Activated naive CD8-positive, alpha-beta T cell treated with anti-CD3 and anti-CD28 coated beads for 36 hours (primary cell): ENCODE measurements at places on chromosomes 2 and 18. TPM values are rescaled to one million over a fixed set of nuclear protein-coding genes. Genes with fewer than 3 reads are reported as not detected.

Gene ABCB11
- not detected for total RNA-seq

Gene CROCC2
- not detected for total RNA-seq

Gene SDC1
- total RNA-seq = not detected

Gene IFIH1
- 36.8 TPM for total RNA-seq

Gene SLC9A4
- not detected for total RNA-seq

Gene CFAP210
- total RNA-seq = not detected

Gene PRKAG3
- total RNA-seq = not detected

Gene RTP5
- total RNA-seq = not detected

DNA sequence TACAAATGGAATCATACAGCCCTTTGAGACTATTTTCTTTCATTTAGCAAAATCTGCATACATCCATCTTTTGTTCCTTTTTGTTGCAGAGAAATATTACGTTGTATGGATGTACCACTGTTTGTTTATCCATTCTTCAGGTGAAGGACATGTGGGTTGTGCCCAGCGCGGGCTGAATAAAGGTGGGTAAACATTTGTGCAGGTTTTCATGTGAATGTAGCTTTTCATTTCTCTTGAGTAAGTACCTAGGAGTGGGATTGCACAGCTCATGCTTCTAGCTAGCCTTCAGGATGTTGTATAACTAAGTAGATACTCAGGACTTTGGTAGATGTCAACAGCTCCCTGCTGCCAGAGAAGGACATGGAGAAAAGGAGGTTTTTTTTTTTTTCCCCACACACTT, 50.6 kb upstream of the SPRED2 start:
- no peaks in the 10 kb centered on the region for H3K27me3 ChIP-seq
- H3K4me3 ChIP-seq = no peak overlapping the region
- no peak overlapping the region for H3K27ac ChIP-seq
- no peaks in the 10 kb centered on the region for H3K36me3 ChIP-seq
- DNase-seq = no peak

GRCh38 chr2:113878743-113879142, 11.1 kb upstream of the ACTR3 start:
- peaks cover 34% of the 10 kb centered on the region for H3K4me1 ChIP-seq
- H3K27me3 ChIP-seq = no peaks in the 10 kb centered on the region
- no peak for DNase-seq
- no peak overlapping the region for H3K27ac ChIP-seq
- no peak overlapping the region for H3K4me3 ChIP-seq

- peaks cover 14% of the 10 kb centered on the region for H3K4me1 ChIP-seq
- no peaks in the 10 kb centered on the region for H3K27me3 ChIP-seq
- H3K36me3 ChIP-seq = no peaks in the 10 kb centered on the region
- peak; percentile 2 for DNase-seq
- peak overlapping the region; percentile 1 for H3K4me3 ChIP-seq
- peak overlapping the region; percentile 75 for H3K27ac ChIP-seq
Observed at GRCh38 chr2:206859330-206859739, 80.0 kb upstream of the CPO start.

GRCh38 chr2:187502467-187502866, 51.8 kb downstream of the TFPI start:
- H3K36me3 ChIP-seq = no peaks in the 10 kb centered on the region
- H3K4me3 ChIP-seq = no peak overlapping the region
- H3K4me1 ChIP-seq = peaks cover 4% of the 10 kb centered on the region

- no peak for DNase-seq
- peak overlapping the region; percentile 99 for H3K27ac ChIP-seq
- H3K27me3 ChIP-seq = no peaks in the 10 kb centered on the region
- peak overlapping the region; percentile 79 for H3K4me3 ChIP-seq
- peaks cover 63% of the 10 kb centered on the region for H3K36me3 ChIP-seq
Observed at GRCh38 chr2:206160125-206160806, 571 bp downstream of the EEF1B2 start.

DNA sequence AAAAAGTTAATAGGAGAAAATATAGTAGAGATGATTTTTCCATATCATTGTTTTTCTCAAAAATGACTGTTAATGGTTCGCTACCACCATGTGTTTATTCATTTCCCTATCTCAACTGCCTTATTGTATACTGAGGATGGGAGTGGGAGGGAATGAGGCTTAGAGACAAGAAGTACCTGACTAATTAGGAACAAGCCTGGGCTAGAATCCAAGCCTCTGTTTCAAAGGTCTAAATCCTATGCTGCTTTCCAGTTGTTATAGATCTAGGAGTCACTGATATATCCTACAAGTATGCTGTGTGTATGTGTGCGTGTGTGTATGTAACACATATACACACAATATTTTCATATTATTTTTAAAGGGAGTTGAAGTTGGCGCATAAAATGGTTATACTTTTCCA, 465.9 kb downstream of the EPHA4 start:
- no peak for DNase-seq
- peaks cover 12% of the 10 kb centered on the region for H3K27me3 ChIP-seq
- no peaks in the 10 kb centered on the region for H3K36me3 ChIP-seq
- no peak overlapping the region for H3K27ac ChIP-seq

DNA sequence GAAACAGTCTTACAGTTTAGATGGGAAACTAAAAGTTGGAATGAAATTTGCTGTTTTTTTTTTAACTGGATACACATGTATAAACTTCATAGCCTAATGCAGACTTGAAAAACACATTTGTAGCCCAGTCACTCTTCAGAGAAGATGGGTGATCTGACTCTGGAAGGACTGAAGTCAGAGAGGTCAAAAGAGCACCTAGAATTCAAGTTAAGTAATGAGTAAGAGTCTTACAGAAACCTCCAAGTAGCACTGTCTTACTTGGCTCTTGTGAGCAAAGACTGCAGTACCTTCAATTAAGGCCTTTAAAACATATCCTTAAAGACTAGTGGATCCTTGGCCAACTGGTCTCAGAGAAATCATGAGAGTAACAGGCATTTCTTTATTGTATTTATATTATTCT, 41.9 kb downstream of the TRAPPC8 start:
- H3K4me3 ChIP-seq = no peak overlapping the region
- H3K4me1 ChIP-seq = no peaks in the 10 kb centered on the region
- H3K27ac ChIP-seq = no peak overlapping the region
- no peaks in the 10 kb centered on the region for H3K27me3 ChIP-seq
- H3K36me3 ChIP-seq = peaks cover 7% of the 10 kb centered on the region

DNA sequence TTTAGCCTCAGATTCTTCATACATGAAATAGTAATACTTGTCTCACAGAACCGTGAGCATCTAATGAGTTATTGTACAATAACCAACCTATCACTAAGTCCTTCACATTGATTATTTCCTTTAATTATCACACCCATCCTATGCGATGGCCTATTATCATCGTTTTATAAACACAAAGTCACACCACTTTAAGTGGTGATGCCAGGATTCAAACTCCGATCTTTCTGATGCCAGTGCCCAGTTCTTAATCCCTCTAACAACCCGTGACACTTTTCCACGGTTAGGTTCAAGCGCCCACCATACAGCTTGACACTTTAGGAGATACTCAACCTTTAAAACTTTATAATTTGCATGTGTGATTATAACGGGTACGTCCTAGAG, 523 bp upstream of the ALMS1 start:
- peaks cover 25% of the 10 kb centered on the region for H3K4me1 ChIP-seq
- H3K27ac ChIP-seq = peak overlapping the region; percentile 85
- H3K27me3 ChIP-seq = peaks cover 3% of the 10 kb centered on the region
- H3K4me3 ChIP-seq = peak overlapping the region; percentile 82

GRCh38 chr2:183078163-183078463, 434 bp upstream of the DUSP19 start:
- no peak overlapping the region for H3K27ac ChIP-seq
- DNase-seq = no peak
- peak overlapping the region; percentile 90 for H3K4me3 ChIP-seq
- H3K27me3 ChIP-seq = peaks cover 15% of the 10 kb centered on the region
- peaks cover 11% of the 10 kb centered on the region for H3K4me1 ChIP-seq

DNA sequence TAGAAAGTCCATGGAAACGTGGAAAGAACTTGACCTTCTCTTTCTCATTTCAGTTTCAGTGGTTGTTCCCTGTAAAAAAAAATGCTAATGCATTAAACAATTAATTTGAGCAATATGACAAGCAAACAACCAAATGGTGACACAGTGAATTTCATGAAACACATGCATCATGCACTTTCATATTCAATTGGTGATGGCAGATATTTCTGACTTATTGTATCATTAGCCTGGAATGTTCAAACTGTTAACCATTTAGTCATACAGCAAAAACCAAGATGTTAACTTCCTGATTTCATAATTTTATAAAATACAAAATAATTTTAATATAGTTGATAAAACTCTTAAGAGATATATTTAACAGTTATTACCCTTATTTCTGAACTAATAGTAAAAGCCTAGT, 85.5 kb downstream of the SCN1A start:
- no peaks in the 10 kb centered on the region for H3K4me1 ChIP-seq
- no peak overlapping the region for H3K4me3 ChIP-seq
- DNase-seq = no peak
- H3K27me3 ChIP-seq = peaks cover 3% of the 10 kb centered on the region
- H3K36me3 ChIP-seq = no peaks in the 10 kb centered on the region
- H3K27ac ChIP-seq = no peak overlapping the region

DNA sequence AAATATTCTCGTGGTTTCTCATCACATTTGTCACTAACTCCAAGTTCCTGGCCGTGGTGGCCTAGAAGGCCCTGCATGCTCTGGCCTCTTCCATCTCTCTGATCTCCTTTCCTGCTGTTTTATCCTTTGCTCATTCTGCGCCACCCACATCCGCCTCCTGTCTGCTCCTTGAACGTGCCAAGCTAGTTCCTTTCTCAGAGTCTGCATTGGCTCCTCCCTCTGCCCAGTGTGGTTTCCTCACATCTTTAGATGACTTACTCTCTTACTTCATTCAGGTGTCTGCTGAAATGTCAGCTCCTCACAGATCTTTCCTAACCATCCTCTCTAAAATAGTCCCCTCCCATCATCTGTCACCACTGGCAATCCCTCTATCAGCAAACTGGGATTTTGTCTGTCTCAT, 158.6 kb upstream of the RBMS1 start:
- H3K27me3 ChIP-seq = peaks cover 5% of the 10 kb centered on the region
- H3K36me3 ChIP-seq = no peaks in the 10 kb centered on the region
- peak overlapping the region; percentile 60 for H3K27ac ChIP-seq
- peaks cover 21% of the 10 kb centered on the region for H3K4me1 ChIP-seq
- peak overlapping the region; percentile 15 for H3K4me3 ChIP-seq

DNA sequence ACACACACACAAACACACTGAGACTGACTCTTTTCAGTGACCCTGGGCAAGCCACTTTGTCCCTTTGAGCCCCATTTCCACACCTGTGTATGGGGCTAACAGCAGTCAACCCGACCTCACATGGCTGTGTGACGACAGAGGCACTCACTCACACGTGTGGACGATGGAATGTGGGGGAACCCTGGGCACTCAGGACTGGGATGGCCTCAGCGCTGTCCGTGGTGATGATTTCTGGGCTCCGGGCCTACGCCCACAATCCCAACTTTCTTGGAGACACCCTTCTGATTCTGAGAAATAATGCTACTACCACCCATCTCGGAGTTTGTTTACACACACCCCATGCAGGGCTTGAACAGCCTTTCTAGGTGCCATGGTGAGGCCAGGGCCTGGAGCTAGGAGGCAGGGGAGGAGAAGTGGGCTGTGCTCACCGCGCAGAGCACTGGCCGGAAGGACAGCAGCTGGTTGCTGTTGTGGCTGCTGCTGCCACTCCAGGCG, 1.5 kb downstream of the CRYBA2 start:
- peaks cover 2% of the 10 kb centered on the region for H3K4me1 ChIP-seq
- H3K27me3 ChIP-seq = peaks cover 91% of the 10 kb centered on the region
- H3K36me3 ChIP-seq = no peaks in the 10 kb centered on the region
- no peak overlapping the region for H3K4me3 ChIP-seq
- no peak for DNase-seq

DNA sequence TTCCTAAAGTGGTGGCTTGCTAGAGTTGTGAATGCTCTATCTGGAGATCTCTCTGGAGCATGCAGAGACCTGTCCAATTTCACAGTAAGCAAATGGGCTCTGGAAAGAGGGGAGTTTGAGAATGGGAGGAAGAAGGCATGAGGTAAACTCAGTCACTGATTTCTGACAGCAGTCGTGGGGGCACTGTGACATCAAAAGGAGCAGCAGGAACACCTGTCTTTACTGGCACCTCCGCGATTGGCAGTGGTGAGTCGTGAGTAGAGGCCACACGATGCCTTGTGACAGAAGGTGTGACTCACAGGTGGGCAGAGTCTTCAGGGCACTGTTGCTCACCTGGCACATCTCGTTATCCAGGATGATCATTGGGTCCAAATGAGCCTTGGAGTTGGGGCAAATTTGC, 38.8 kb upstream of the CAVIN2 start:
- no peaks in the 10 kb centered on the region for H3K36me3 ChIP-seq
- DNase-seq = no peak
- no peaks in the 10 kb centered on the region for H3K27me3 ChIP-seq
- no peak overlapping the region for H3K27ac ChIP-seq

- H3K27ac ChIP-seq = no peak overlapping the region
- no peaks in the 10 kb centered on the region for H3K36me3 ChIP-seq
- no peaks in the 10 kb centered on the region for H3K27me3 ChIP-seq
- no peak overlapping the region for H3K4me3 ChIP-seq
Observed at GRCh38 chr2:3659447-3660432, 1.7 kb downstream of the ALLC start.

GRCh38 chr2:112259509-112260294, 4.9 kb upstream of the ZC3H8 start:
- peak overlapping the region; percentile 65 for H3K27ac ChIP-seq
- H3K4me3 ChIP-seq = peak overlapping the region; percentile 55
- DNase-seq = peak; percentile 79
- H3K4me1 ChIP-seq = peaks cover 15% of the 10 kb centered on the region
- no peaks in the 10 kb centered on the region for H3K36me3 ChIP-seq
- peaks cover 5% of the 10 kb centered on the region for H3K27me3 ChIP-seq

DNA sequence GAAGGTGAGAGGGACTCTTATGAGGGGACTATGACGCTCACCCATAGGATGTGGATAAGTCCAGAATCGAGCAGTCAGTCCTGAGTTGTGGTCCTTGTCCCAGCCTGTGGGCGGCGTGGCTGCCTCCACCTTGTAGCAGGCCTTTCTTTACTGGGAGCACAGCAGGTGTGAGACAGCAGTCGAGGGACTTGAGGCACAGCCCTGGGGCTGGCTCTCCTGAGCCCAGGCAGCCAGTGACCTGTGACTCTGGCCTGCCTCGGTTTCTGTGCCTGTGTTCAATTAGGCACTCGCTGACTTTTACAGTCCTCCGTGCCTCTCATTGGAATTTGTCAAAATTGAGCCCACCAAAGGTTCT, 8.3 kb downstream of the PPP1R7 start:
- no peaks in the 10 kb centered on the region for H3K27me3 ChIP-seq
- no peak overlapping the region for H3K27ac ChIP-seq
- peaks cover 11% of the 10 kb centered on the region for H3K4me1 ChIP-seq
- peaks cover 13% of the 10 kb centered on the region for H3K36me3 ChIP-seq
- DNase-seq = no peak
- H3K4me3 ChIP-seq = no peak overlapping the region

- no peaks in the 10 kb centered on the region for H3K36me3 ChIP-seq
- H3K27me3 ChIP-seq = no peaks in the 10 kb centered on the region
- no peak overlapping the region for H3K27ac ChIP-seq
- no peak for DNase-seq
- no peak overlapping the region for H3K4me3 ChIP-seq
Observed at GRCh38 chr18:33873112-33873511, 295.1 kb downstream of the ASXL3 start.

GRCh38 chr2:76667821-76668271, 854.3 kb downstream of the LRRTM4 start:
- no peaks in the 10 kb centered on the region for H3K27me3 ChIP-seq
- H3K36me3 ChIP-seq = no peaks in the 10 kb centered on the region
- H3K4me1 ChIP-seq = no peaks in the 10 kb centered on the region
- DNase-seq = no peak

- H3K4me1 ChIP-seq = no peaks in the 10 kb centered on the region
- H3K27me3 ChIP-seq = no peaks in the 10 kb centered on the region
- H3K4me3 ChIP-seq = no peak overlapping the region
Observed at GRCh38 chr2:151576080-151576479, 158.2 kb downstream of the NEB start.

- H3K27ac ChIP-seq = no peak overlapping the region
- H3K36me3 ChIP-seq = no peaks in the 10 kb centered on the region
- no peak for DNase-seq
- H3K4me1 ChIP-seq = no peaks in the 10 kb centered on the region
- H3K4me3 ChIP-seq = no peak overlapping the region
- H3K27me3 ChIP-seq = no peaks in the 10 kb centered on the region
Observed at GRCh38 chr2:145108959-145109710, 589.2 kb upstream of the ZEB2 start.
